ENCODE measurements at places on chromosomes 1 and 21.

- DNase-seq: no peak
These were observed 23.3 kb downstream of the COLGALT2 start for GRCh38 chr1:184014271-184014670.

- DNase-seq: no peak
These were observed 78.5 kb upstream of the ADAMTS5 start for GRCh38 chr21:27045281-27045985.

DNA sequence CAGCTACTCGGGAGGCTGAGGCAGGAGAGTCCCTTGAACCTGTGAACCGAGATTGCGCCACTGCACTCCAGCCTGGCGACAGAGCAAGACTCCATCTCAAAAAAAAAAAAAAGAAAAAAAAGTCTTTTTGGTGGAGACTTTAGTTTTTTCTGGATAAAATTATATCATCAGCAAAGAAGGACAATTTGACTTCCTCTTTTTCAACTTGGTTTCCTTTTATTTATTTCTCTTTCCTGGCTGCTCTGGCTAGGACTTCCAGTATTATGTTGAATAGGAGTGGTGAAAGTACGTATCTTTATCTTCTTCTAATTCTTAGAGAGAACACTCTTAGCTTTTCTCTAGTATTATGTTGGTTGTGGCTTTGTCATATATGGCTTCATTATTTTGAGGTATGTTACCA lies 130.8 kb downstream of the PCBP3 start:
- DNase-seq: no peak

GRCh38 chr1:79364896-79365295 lies 358.4 kb upstream of the ADGRL4 start:
- DNase-seq: no peak

DNA sequence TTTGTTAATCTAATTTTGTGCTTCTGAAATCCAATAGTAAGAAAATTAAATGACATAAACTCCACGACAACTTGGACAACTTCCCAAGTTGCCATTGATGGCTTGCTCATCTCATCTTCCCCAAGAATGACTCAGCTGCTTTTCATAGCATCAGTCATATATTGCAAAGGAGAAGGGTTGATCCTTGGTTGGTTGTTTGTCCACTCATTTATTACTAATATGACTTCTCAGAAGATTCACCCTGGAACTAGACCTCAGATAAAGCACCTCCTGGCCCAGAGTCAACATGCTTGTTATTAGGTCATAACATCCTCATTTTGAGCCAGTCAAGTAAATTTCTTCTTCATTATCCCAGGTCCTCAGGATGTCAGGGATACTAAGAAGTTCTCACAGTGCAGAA lies 2.3 kb upstream of the LCE3D start:
- DNase-seq: peak; percentile 1

GRCh38 chr1:76136894-76137293 lies 62.3 kb downstream of the ST6GALNAC3 start:
- DNase-seq: no peak

DNA sequence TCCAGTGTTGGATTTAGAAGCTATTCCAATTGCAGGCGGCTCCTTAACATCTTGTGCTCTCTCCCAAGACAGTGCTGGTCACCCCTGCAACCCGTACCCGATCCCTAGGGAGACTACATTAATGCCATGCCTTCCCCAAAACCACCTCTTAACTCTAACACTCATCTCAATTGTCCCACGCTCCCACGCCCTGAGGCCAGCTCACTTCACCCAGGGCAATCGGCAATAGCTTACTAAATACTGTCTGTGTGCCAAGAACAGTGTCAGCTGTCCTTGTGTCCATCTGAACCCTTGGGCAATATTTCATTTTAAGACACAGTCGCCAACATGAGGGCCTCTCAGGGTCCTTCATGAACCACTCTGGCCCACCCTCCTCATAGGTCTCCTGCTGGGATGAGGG lies 13.9 kb downstream of the C1orf198 start:
- no peak for DNase-seq

DNA sequence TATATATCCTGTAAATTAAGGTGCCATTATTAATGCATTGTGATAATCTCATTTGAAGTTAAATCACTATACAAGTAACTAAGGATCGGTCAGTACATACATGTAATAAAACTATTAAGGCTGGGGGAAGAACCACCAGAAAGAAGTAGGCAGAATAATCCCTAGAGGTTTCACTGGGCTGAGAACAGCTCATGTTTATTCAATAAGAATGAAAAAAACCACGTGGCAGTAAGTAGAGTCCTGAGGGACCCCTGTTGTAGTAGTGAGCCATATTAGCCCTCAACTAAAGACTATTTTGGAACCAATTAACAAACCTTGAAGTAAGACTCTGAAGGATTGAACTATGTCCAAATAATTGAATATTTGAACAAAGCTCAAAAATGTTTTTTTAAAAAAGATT lies 46.9 kb upstream of the ADAM30 start:
- no peak for DNase-seq

DNA sequence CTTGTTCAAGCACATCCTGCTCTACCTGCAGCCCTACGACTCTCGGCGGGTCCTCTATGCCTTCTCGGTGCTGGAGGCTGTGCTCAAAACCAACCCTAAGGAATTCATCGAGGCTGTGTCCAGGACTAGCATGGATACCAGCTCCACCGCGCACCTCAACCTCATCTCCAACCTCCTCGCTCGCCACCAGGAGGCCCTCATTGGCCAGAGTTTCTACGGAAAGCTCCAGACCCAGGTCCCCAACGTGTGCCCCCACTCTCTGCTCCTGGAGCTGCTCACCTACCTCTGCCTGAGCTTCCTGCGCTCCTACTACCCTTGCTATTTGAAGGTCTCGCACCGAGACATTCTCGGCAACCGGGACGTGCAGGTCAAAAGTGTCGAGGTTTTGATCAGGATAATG lies 74.3 kb upstream of the MORC3 start:
- DNase-seq: no peak
